GM04504 (cell line): ENCODE measurements at places on chromosomes 7 and 10.

GRCh38 chr7:107051376-107051775, 6.9 kb downstream of the PRKAR2B start:
- peak; percentile 30 for DNase-seq

GRCh38 chr10:17075533-17076359, 53.9 kb downstream of the CUBN start:
- peak; percentile 83 for DNase-seq

DNA sequence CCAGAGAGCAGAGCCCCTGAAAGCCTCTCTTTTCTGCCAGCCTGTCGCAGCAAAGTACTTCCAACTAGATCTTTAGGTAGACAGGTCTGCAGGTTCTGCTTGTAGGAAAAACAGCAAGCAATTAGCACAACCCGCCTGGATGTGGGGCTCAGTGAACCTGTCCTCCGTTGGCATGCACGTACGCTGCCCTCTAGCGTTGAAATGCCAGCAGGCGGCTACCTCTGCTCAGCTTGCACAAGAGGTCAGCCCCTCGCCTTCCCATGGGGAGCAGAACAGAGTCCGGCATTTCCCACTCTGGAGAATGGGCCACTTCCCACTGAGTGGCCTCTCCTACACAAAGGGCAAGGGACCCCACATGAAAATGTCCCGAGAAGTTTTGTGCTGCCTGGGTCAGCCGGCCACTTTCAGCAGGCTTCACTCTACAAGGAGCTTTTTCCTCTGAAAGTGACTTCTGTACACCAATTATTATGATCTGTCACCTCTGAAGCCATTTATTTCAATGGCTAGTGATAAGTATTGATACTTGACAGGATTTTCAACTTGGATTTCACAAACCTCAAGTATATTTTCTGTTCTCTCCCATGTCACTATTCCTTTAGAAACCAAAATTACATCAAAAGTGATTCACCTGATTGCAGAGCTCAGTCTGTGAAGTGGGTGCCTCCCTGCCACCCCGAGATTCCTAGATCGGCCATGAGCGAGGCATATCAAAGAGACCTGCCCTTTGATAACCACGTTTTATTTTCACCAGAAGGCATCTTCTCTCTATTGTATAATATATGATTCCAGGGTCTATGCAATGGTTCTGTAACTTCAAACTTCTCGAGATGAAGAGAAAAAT, 56.7 kb downstream of the JCAD start:
- peak; percentile 38 for DNase-seq

- no peak for DNase-seq
Measured at GRCh38 chr10:63260103-63260859, 127.2 kb downstream of the NRBF2 start.

- DNase-seq = no peak
Measured at GRCh38 chr7:113131367-113131766, 13.0 kb upstream of the SMIM30 start.

- no peak for DNase-seq
Measured at GRCh38 chr10:110864662-110865140, 7.0 kb upstream of the PDCD4 start.

GRCh38 chr10:24935504-24936292, 16.7 kb downstream of the PRTFDC1 start:
- no peak for DNase-seq

DNA sequence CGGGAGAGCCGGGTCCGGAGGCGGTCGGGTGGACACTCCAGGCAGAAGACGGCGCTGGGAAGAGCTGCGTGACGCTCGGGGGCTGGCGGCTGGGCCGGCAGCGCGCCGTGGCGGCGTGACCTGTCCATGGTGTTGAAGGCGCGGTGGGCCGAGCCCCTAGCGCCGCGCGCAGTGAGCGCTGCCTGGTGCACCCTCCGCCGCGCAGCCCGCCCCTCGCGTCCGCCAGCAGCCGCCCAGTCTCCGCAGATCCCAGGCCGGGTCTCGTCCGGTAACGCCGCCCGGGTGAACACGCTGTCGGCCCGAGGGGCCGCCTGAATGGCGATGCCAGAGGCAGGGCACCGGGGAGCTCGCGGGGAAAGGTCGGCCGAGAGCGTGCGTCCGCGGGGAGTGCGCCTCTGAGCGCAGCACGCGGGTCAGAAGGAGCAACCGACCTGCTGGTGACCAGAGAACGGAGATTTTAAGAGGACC, 657 bp upstream of the TMEM178B start:
- DNase-seq = no peak

DNA sequence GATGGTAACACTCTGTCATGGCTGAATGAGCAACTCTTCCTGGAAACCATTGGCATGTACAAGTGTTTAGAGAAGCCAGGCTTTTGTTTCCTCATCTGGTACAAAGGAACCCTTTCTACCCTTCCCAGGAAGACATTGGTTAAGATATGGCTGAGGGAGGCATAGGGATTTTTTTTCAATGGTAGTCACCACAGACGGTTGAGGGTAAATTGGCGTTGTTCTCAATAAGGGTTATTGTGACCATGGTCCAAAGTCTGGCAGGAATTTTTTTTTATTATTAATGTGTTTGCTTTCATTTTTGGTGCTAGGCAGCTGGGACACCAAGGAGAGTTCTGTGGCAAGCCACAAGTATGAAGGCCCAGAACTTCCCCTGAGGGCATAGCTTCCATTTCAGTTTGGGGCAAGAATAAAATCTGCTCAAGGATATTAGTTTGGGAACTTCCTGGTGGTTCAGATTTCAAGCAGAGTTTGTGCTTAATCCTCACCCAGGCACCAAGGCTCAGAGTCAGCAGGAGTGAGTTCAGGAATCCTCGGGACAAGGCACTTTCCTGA, at the start of gene PLEKHS1:
PLEKHS1 (plus strand) TSS at position 502 of the 552 bp plus-strand sequence. CDS start 3,596 bp downstream, outside the sequence.
- DNase-seq = peak; percentile 16

GRCh38 chr7:42856605-42856987, 55.3 kb downstream of the C7orf25 start:
- no peak for DNase-seq

DNA sequence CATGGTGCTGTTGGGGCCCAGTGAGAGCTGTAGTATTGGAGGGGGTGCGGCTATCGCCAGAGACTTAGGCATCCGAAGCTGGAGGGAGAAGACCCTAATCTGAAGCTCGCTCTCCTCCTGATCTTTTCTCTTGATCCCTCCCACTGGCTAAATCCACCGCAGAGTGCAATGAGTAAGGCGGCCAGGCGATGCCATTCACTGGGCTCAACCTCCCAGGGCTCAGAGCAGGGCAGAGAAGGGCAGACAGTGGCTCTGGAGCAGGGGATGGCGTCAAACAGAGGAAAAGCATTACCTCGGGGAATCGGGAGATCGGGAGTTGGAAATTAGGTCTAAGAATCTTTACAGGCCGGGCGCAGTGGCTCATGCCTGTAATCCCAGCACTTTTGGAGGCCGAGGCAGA, 18.8 kb upstream of the IFT22 start:
- DNase-seq = no peak

DNA sequence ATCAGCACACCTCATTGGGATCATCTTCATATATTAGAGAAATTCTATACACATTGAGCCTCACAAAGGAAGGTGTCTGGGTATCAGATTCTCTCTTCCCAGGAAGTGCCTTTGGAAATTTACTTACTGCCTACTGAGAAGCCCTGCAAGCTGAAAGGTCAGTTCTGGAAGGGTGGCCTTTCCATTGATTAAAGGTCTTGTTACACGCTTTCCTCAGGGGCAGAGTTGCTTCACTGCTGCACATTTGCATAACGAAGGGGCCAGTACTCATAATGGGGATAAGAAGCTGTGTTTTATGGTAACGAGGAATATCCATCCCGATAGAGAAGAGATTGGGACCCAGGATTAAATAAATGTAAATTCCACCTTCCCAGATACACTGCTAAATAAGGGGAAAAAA, 19.4 kb upstream of the IL15RA start:
- no peak for DNase-seq

GRCh38 chr10:118720685-118721538, 33.9 kb downstream of the CACUL1 start:
- peak; percentile 40 for DNase-seq

- peak; percentile 88 for DNase-seq
Measured at GRCh38 chr7:1899196-1899595, 229.1 kb downstream of the ELFN1 start.

DNA sequence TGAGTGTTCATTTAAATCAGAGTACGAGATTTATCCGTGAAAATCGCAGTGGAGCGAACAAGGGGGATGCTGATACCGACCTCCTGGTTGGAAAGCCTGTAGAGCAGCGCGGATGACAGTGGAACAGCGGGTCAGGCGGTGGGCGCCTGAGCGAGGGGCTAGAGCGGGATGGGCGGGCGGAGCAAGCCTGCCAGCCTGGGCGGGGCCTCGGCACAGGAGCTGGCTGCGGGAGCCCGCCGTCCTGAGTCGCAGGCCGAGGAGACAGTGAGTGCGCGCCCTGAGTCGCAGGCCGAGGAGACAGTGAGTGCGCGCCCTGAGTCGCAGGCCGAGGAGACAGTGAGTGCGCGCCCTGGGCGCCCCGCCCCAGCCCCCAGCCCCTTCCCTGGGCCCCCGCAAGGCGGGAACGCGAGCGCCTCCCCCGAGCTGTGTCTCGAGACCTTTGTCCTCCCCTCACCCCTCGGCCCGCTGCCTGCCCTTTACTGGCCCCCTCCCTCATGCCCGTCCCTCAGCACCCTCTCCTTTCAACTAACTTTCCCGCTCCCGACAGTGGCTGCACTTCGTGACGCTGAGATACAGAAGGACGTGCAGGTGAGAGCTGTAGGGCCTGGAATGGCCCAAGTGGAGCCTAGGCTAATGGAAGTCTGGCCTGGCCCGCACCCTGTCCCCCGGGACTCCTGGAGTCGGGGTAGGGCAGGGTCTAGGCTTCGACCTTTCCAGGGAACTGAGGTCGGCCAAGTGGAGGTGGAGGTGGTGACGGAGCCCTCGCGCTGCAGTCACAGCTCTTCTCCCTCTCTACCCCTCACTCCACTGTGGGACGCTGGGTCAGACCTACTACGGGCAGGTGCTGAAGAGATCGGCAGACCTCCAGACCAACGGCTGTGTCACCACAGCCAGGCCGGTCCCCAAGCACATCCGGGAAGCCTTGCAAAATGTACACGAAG, at the start of gene AS3MT:
AS3MT (plus strand) TSS at position 213 of the 941 bp plus-strand sequence; CDS start at position 336, 123 bp downstream.
- no peak for DNase-seq

- DNase-seq = no peak
Measured at GRCh38 chr7:110421490-110422241, 669.3 kb upstream of the LRRN3 start.

DNA sequence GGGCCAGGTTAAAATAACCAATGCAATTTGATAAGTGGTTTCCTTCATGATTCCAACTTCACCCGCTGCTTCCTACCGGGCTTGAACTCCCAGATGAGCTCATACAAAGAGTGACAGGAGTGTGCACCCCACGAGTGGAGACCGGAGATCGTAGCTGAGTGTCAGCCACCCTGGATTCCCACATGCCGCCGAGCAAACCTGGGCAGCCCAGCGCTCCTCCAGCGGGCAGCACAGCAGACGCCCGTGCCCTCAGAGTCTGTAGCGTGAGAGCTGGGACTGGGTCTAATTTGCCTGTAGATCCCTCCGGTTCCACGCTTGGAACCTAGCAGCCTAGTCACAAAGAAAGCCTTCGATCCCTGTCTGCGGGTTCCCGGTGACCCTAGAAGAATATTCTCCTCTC, 476.1 kb upstream of the MGMT start:
- DNase-seq = no peak

DNA sequence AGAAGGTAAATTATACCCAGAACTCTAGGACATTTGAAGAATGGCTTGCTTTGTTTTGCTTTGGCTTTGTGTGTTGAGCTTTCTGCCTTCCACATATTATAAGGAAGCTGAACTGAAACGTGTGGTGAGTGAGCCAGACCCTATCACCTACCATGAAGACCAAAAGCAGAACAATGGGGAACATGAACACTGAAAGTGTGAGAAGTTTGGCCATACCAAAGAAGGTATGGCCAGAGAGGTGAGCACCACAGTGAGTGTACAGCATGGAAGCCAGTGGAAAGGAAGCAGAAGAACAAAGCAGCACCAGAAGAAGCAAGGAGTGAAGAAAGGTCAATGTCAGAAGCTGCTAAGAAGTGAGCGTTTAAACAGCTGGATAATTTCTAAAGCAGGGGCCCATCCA, 59.7 kb upstream of the CCDC71L start:
- no peak for DNase-seq

DNA sequence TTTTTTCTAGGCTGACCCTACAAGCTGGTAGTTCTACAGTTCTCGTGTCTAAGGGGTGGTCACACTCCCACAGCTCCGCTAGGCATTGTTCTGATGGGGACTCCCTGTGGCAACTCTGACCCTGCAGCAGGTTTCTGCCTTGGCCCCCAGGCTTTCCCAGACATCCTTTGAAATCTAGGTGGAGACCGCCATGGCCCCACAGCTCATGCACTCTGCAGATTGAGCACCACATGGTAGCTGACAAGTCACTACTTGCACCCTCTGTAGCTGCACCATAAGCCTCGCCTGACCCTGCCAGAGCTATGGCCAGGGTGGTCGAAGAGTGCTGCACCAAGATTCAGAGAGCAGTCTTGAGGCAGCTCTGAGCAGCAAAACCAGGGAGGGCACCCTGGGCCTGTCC, 275.6 kb downstream of the LHFPL3 start:
- DNase-seq = no peak

GRCh38 chr7:24898691-24899090, 81.3 kb downstream of the OSBPL3 start:
- no peak for DNase-seq

DNA sequence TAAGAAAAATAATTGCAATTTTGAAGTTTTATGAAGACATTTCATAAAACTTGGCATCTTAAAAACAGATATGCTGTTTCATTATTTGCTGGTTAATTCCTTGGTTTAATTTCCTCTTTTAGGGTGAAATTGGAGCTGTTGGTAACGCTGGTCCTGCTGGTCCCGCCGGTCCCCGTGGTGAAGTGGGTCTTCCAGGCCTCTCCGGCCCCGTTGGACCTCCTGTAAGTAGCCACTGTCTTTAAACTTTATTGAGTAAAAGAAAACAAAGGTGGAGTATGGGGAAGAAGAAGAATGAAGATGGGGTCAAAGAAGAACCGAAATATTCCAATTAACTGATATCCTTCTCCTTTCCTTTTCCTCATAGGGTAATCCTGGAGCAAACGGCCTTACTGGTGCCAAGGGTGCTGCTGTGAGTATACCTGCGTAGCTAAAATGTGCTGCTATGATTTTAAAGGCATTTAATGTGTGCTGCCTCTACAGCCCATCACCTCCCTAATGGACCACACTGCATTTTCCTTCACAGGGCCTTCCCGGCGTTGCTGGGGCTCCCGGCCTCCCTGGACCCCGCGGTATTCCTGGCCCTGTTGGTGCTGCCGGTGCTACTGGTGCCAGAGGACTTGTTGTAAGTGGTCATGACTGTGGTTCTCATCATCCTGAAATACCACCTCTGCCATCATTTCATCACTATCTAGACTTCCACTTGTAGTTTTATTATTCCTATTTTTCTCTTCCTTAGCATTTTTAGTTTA, 14.7 kb downstream of the COL1A2 start:
- no peak for DNase-seq

- no peak for DNase-seq
Measured at GRCh38 chr10:3775696-3776551, 9.1 kb downstream of the KLF6 start.

GRCh38 chr10:80356989-80357850, 639 bp downstream of the DYDC2 start:
- no peak for DNase-seq

- no peak for DNase-seq
Measured at GRCh38 chr7:89621925-89622641, 532.2 kb upstream of the STEAP1 start.
